ENCODE measurements at places on chromosomes 7 and 10. TPM values are rescaled to one million over a fixed set of nuclear protein-coding genes. Genes with fewer than 3 reads are reported as not detected.

GRCh38 chr7:9621927-9622326, 1188.5 kb downstream of the NXPH1 start:
- DNase-seq, result no peak

GRCh38 chr10:46520381-46520780, 36.1 kb downstream of the GPRIN2 start:
- DNase-seq, result no peak

DNA sequence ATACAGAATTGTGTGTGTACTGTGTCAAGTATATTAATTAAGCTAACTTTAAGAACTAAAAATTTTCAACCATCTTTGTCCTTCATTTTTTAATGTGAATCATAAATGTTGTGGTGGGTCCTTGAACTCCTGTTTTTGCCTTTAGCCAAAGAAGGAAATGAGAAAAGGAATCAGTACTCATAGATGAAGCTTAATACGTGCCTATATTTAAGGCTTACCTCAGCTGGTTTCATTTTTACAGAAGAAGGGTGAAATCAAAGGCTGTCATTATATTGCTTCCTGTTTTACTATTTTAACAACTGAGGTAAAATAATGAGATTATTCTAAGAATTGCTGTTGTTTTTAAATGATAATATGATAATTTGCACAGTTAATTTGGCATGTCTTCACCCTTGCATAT, 6.3 kb upstream of the SNX13 start:
- no peak for DNase-seq

GRCh38 chr10:73876566-73876965, 2.2 kb upstream of the CAMK2G start:
- no peak for DNase-seq

DNA sequence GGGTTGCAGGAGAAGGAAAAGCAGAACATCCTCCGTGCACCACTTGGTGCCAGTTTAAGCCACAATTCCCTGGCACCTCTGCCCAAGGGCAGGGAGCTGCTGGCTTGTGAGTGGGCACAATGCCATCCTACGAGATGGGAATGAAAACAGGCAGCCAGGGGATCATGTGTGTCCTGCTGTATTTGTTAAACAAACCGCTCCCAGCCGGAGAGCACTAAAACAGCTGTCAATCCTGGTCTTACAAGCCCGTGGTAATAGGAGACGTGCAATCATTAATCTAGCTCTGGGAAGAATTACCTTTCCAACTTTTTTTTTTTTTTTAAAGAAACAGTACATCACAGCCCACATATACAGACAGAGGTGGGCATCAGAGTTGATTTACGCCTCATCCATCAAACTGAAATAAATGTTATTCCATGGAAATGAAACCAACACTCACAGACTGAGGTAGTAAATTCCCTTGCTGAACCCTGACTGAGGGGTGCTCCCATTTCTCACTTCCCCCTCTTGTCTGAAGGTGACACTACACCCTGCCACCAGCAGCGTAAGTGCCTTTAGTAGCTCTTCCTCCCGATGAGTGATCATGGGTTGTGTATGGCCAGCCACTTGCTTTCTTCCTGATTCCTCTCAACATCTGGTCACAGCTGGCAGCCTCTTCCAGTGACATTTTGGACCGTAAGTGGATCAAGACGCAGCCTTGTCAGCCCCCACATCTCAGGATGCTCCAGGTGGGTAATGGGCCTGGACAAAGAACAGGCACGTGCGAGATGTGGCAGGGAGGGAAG, 143.8 kb downstream of the TEX36 start:
- DNase-seq, result no peak

NPFFR1 gene
- total RNA-seq, result not detected

KCNH2 gene
- 9.5 TPM for total RNA-seq

PMPCB gene
- 99.9 TPM for total RNA-seq

FAM25G gene
- total RNA-seq, result not detected

CHCHD1 gene
- total RNA-seq, result 91.4 TPM

HOXA4 gene
- total RNA-seq, result not detected
